Endothelial cell of umbilical vein (primary cell): ENCODE measurements at places on chromosomes 4 and X. TPM values are rescaled to one million over a fixed set of nuclear protein-coding genes. Genes with fewer than 3 reads are reported as not detected.

The UGT8 gene
- total RNA-seq = 0.11 and 0.14 TPM in 2 replicates

The NEUROG2 gene
- total RNA-seq = not detected in 2 replicates

The SNCA gene
- total RNA-seq = 116 and 124 TPM in 2 replicates

The SCRG1 gene
- not detected in 2 replicates for total RNA-seq

The TBC1D9 gene
- 43.4 and 45.3 TPM in 2 replicates for total RNA-seq

The SPOCK3 gene
- total RNA-seq = not detected in 2 replicates

The PNMA5 gene
- total RNA-seq = not detected in 2 replicates

The RTL5 gene
- 1.7 and 2.1 TPM in 2 replicates for total RNA-seq

The IGFBP7 gene
- total RNA-seq = 377 and 526 TPM in 2 replicates

The FREM3 gene
- total RNA-seq = 0.04 and 0.05 TPM in 2 replicates

The S100P gene
- total RNA-seq = not detected in 2 replicates

The SUV39H1 gene
- total RNA-seq = 18.2 and 20.0 TPM in 2 replicates

The ZNF674 gene
- 5.7 and 6.7 TPM in 2 replicates for total RNA-seq

The PABPC4L gene
- total RNA-seq = 1.3 and 1.6 TPM in 2 replicates

The CT47A1 gene
- not detected in 2 replicates for total RNA-seq

The SMARCA1 gene
- 29.3 and 29.7 TPM in 2 replicates for total RNA-seq

The GSX2 gene
- total RNA-seq = not detected in 2 replicates

The H2BW2 gene
- not detected in 2 replicates for total RNA-seq

The SPATA4 gene
- not detected in 2 replicates for total RNA-seq

The CLTRN gene
- not detected in 2 replicates for total RNA-seq

The NDNF gene
- not detected in 2 replicates for total RNA-seq

The NDST4 gene
- total RNA-seq = not detected in 2 replicates

The IL15 gene
- 3.0 and 3.1 TPM in 2 replicates for total RNA-seq

The FAM47A gene
- not detected in 2 replicates for total RNA-seq

The ADH1A gene
- total RNA-seq = not detected in 2 replicates

The RAB39B gene
- total RNA-seq = not detected in 2 replicates

The FAM9B gene
- not detected in 2 replicates for total RNA-seq

The XG gene
- total RNA-seq = 0.44 TPM in 1 of 2 replicates, not detected in the other

The CXCL10 gene
- not detected in 2 replicates for total RNA-seq

The KLB gene
- total RNA-seq = not detected in 2 replicates

The P2RY4 gene
- 0.21 TPM in 1 of 2 replicates, not detected in the other for total RNA-seq

The ARAF gene
- total RNA-seq = 58.6 and 62.7 TPM in 2 replicates

The FMR1NB gene
- not detected in 2 replicates for total RNA-seq

The FAT4 gene
- total RNA-seq = 33.2 and 39.1 TPM in 2 replicates

The PWWP3B gene
- not detected in 2 replicates for total RNA-seq

The ZCCHC18 gene
- 1.6 and 2.3 TPM in 2 replicates for total RNA-seq

The MTNR1A gene
- not detected in 2 replicates for total RNA-seq

The ERCC6L gene
- total RNA-seq = 6.7 and 7.5 TPM in 2 replicates

The FAM47E gene
- 0.11 TPM in 1 of 2 replicates, not detected in the other for total RNA-seq

The CENPVL2 gene
- not detected in 2 replicates for total RNA-seq

The NR3C2 gene
- 15.9 and 16.4 TPM in 2 replicates for total RNA-seq

The PAQR3 gene
- total RNA-seq = 19.0 and 21.0 TPM in 2 replicates

The MAGEC3 gene
- not detected in 2 replicates for total RNA-seq

The LDB2 gene
- total RNA-seq = 80.9 and 127 TPM in 2 replicates

The ARMCX2 gene
- total RNA-seq = 75.2 and 103 TPM in 2 replicates

The HPGD gene
- not detected in 2 replicates for total RNA-seq

The CFAP299 gene
- not detected in 2 replicates for total RNA-seq

The MAGED4 gene
- total RNA-seq = 9.1 and 25.3 TPM in 2 replicates
